Breast epithelium (tissue), 4 donors: ENCODE measurements at places on chromosomes 2 and 18. TPM values are rescaled to one million over a fixed set of nuclear protein-coding genes. Genes with fewer than 3 reads are reported as not detected.

DNA sequence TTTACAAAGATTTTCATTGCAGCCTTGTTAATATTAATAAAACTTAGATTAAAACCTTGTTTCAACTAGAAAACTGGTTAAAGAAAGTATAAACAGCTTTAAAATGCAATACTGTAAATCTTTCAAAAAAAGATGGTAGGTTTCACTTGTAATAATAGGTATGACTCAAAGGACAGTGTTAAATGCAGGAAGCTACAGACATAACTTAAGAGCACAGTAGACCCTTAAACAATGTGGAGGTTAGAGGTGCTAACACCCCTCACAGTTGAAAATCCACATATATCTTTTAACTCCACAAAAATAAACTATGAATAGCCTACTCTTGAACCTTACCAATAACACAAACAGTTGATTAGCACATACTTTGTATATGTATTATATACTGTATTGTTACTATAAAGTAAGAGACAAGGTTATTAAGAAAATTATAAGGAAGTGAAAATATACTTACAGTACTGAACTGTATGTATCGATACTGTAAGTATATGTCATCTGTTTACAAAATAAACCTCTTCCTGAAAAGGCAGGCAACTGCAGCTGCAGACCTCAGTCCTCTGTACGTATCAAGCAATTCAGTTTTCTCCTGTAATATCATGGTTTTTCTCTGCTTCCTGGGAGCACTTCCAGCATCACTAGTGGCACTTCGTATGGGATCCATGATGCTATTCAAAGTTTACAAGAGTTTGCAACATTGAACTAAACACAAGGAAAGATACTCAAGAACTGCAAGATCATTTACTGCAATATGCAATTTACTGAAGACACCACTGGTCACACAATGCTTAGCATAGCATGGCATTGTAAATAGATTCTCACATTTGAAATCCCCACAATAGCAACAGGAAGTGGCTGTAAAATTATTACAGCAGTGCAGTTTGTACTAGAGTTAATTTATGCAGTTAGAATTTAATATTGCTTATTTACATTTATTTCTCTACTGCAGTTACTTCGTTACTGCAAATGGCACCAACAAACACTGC is 610.5 kb upstream of the LRRTM4 start:
- DNase-seq, result no peak

DNA sequence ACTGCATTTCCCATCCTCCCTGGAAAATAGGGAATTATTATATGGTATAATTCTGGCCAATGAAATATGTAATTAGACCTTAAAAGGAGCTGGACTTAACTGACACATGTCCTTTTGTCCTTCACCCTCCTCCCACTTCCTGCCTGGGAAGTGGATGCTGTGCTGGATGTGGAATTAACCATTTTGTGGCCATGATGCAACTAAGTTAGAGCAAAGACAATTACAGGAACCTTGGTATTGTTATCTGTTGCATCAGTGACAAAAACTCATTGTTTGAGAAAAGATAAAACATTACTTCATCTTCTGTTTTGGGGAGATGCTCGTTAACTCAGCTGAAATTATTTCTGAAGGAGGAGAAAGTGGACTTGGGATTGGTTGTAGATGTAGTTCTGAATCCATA is 227.7 kb upstream of the BOD1L2 start:
- DNase-seq, result no peak

GRCh38 chr18:13269521-13270011 is 51.0 kb downstream of the LDLRAD4 start:
- DNase-seq, result no peak

The CYP1B1 gene
- total RNA-seq, result 32.9 TPM

DNA sequence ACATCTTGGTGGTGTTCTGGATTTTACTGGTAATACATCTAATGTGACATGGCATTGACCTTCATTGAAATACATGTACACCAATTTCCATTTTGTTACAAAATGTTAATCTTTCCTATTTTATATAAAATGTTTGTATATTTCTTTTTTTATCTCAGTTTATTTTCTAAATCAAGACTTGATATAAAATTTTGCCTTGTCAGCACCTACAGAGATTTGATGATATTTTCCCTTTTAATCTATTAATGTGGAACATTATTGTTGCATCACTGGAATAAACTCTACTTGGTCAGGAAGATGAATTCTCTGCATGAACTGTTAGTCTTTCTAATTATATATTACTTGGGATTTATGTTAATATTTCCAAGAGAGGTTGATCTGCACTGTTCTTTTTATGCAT is 294.0 kb upstream of the ETAA1 start:
- no peak for DNase-seq

The FBXO36 gene
- total RNA-seq, result 3.3 TPM

The SMYD1 gene
- 3.3 TPM for total RNA-seq

GRCh38 chr2:234714711-234715110 is 217.8 kb upstream of the ARL4C start:
- no peak for DNase-seq

DNA sequence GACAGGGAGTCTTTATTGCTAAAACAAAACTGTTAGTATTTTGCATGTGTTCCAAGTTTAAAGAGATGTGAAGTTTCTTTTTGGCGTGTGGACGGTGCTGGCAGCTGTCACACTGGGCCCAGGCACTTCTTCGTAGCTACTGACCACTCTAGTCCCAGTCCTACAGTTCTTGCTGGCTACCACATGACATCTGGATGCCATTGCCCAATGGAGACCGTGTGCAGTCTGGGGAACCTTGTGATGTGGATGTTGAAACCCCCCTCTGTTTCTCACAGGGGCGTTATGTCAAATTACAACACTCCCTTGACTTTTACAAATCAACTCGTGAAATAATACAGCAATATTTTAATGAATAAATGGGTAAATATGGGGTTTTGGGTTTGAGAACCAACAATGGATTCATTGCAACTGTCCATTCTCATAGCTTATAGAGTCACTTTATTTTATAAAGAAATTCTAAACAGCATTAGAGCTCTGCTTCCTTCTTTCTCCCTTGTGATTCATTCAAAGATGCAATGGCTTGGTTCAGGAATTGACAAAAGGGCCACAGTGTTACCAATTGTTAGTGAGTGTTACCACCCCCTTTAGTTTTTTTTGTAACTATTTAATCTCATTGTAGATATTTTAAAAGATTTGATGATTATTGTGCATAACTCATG is 1.2 kb downstream of the GPD2 start:
- DNase-seq, result no peak

GRCh38 chr2:100895402-100895801 is 75.5 kb downstream of the NPAS2 start:
- no peak for DNase-seq

- no peak for DNase-seq
These were observed 91.4 kb upstream of the IL1R2 start for GRCh38 chr2:101900375-101900774.
